Renal cortex interstitium (tissue), 15 donors: ENCODE measurements at places on chromosomes 5 and 9. TPM values are rescaled to one million over a fixed set of nuclear protein-coding genes. Genes with fewer than 3 reads are reported as not detected.

DNA sequence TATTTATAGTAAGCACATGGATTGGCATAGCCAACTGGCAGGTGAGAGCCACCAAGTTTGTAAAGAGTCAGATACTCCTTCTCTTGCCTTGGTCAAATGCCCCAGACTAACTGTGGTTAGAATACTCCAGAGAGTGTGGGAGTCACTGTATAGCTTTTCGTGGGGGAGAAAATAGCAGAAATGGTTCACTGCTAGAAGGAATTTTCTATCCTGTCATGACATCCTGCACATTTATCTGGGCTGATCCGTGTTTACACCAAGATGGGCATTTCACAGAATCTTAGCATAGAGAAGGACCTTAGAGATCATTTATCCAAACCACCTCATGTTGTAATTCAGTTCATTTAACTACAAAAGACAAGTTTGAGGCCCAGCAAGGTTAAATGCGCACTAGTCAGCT lies 460.8 kb downstream of the ENC1 start:
- DNase-seq = no peak

DNA sequence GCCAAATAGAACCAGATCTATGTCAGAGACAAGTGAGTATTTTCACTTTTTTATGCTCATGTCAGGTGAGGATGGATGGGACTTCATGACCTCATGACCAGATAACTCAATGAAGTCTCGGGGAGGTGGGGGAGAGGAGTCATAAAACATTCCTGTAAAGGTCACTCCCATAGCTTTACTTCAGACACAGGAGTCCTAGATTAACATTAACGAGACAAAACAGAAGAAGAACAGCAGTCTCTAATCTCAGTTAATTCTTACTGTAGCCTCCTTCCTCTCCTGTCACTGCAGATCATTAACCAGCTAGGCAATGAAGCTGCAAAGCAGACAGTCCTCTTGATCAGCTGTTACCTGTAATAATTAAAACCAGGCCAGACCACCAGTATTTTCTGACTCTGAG lies 11.2 kb downstream of the CRHBP start:
- DNase-seq = peak; percentile 13

- DNase-seq = no peak
Observed at GRCh38 chr9:127554966-127555839, 56.9 kb upstream of the STXBP1 start.

DNA sequence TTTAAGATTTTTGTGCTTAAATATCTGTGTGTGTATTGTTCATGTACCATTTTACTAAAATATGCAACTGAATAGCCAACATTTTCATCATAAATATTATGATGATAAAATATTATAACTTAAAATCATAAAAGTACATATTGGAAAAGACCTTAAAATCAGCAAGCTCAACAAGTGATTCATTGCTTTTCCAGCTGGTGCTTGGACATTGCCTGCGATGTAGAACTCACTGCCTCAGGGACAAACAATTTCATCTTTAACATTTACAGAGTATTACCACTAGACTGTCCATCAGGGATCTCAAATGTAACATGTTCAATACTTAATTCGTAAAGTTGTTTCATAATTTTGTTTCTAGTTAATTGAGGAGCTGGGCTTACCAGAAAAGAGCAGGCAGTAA lies 17.5 kb upstream of the SMARCA2 start:
- no peak for DNase-seq

FCHO2 gene
- 31.7 TPM for polyA plus RNA-seq

SV2C gene
- polyA plus RNA-seq = 1.3 TPM
